CD4-positive, alpha-beta T cell treated with Interleukin-12 subunit alpha and Interleukin-12 subunit beta, for 1 hour (primary cell): ENCODE measurements at places on chromosomes 1 and 21.

DNA sequence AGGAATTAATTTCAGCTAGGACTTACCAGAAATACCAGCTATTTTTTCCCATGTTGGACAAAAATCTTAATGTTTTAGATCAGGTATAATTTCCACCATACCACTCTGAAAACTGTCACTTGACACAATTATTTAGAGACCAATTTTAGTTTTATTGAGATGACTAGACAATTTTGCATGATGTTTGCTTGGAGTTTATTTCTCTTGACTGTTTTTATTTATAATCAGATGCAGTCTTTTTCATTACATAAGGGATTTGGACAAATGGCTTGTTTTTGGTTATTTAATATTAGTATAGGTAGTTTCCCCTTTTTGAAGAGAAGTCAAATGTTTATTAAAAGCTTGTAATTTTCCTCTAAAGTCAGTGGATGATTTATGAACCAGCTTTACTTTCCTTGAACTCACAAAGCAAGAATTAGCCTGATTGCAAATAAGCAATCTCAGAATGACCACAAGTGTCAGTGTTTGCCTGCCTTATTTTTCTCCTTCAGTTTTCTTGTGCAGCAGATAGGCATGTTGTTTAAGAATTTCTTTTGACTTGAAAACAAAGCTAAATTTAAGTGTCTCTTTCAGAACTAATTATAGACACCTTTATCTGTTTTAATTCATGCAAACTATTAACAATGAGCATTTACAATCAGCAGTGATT, 3.8 kb upstream of the B3GALT2 start:
- no peak for DNase-seq

DNA sequence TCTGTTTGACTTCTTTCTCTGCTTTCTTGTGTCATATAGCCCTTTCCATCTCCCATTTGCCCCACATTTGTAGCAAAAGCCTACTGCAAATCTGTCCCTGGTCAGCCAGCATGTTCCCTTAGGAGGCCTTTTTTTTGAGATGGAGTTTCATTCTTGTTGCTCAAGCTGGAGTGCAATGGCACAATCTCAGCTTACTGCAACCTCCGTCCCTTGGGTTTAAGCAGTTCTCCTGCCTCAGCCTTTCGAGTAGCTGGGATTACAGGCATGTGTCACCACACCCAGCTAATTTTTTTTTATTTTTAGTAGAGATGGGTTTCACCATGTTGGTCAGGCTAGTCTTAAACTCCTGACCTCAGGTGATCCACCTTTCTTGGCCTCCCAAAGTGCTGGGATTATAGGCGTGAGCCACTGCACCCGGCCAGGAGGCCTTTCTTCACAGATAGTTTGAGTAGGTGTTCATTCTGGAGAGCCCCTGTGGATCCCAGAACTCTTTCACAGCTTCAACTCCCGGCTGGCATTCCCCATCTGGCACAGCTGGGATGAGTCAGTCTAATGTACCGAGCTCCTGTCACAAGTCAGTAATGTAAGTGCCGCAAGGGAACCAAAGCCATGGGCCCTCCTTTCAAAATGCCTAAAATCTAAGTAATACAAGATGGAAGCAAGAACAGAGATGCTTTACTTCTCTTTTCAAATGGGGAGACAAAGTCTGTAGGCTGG, 9.4 kb upstream of the NHLH1 start:
- no peak for DNase-seq

GRCh38 chr1:3276341-3276800, 178.1 kb upstream of the ARHGEF16 start:
- no peak for DNase-seq

DNA sequence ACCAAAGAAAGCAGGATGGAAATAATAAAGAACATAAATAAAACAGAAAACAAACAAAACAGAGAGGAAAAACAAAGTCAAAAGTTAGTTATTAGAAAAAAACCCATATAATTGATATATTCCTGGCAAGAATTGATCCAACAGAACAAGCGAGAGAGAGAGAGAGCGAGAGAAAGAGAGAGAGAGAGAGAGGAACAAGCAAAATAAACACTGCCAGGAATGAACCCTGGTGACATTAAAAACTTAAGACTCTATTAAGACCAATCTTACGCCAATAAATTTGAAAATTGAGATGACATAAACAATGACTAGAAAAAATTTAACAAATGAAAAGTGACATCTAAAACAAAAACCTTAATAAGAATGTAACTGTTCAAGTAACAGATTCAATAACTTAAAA, 64.1 kb downstream of the COP1 start:
- DNase-seq, result no peak

- DNase-seq, result no peak
Measured at GRCh38 chr1:222769181-222769580, 32.2 kb downstream of the FAM177B start.

DNA sequence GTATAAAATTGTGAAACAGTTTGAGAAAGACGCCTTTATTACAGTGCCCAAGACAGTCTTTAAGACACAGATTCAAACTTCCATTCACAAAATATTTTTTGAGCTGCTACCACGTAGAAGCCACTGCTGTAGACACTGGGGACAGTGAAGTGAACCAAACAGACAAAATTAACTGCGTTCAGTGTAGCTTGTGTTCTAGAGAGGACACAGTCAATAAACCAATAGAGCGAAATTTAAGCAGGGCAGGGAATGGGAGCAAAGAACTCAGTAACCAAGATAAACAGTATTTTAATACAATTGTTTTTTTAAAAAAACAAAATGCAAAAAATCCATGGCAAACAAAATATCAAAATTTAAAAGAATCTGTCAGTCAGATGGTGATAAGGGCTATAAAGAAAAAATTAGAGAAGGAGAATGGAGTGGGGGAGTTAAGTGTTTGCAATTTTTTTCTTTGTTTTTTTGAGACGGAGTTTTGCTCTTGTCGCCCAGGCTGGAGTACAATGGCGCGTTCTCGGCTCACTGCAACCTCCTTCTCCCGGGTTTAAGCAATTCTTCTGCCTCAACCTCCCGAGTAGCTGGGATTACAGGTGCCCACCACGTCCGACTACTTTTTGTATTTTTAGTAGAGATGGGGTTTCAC, 719 bp upstream of the PARS2 start:
- no peak for DNase-seq

DNA sequence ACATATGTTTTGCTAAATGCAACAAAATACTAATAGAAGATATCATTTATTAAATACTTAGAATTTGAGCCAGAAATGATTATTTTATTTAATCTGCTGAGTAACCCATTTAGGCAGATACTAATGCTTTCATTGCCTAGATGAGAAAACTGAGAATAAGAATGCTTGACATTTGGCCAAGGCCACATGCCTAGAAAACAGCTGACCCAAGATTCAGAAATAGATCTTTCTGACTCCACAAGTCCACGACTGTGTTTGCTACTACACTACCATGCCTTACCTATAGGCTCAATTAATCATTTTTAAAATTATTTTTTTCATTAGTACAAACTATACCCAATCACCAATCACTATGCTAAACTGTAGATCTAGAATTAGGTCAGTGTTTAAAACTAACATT, 129.7 kb downstream of the ATP1B1 start:
- no peak for DNase-seq
